ENCODE measurements at places on chromosomes 3 and 15.

GRCh38 chr3:54866251-54866650 is 61.6 kb downstream of the LRTM1 start:
- no peak for DNase-seq

- DNase-seq, result no peak
Measured at GRCh38 chr3:188734395-188734794, 437.4 kb upstream of the TPRG1 start.

DNA sequence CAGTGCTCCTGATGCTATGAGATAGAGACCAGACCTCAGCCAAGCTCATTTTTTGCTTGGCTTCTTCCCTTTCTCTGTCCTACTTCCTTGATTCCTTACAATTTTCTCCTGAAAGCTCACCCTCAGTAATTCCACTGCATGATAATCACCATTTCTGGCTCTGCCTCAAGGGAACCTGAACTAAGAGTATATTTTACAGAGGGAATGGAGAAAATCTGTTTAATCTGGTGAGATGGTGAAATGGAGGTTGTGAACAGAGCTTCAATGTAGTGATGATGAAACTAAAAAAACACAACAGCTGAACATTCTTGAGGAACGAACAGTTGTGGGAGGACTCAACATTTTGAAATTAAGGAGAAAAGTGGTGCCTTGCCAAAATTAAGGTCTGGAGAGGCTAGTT is 16.3 kb downstream of the HHLA2 start:
- no peak for DNase-seq

GRCh38 chr3:140568842-140569520 is 108.9 kb upstream of the TRIM42 start:
- DNase-seq, result no peak

DNA sequence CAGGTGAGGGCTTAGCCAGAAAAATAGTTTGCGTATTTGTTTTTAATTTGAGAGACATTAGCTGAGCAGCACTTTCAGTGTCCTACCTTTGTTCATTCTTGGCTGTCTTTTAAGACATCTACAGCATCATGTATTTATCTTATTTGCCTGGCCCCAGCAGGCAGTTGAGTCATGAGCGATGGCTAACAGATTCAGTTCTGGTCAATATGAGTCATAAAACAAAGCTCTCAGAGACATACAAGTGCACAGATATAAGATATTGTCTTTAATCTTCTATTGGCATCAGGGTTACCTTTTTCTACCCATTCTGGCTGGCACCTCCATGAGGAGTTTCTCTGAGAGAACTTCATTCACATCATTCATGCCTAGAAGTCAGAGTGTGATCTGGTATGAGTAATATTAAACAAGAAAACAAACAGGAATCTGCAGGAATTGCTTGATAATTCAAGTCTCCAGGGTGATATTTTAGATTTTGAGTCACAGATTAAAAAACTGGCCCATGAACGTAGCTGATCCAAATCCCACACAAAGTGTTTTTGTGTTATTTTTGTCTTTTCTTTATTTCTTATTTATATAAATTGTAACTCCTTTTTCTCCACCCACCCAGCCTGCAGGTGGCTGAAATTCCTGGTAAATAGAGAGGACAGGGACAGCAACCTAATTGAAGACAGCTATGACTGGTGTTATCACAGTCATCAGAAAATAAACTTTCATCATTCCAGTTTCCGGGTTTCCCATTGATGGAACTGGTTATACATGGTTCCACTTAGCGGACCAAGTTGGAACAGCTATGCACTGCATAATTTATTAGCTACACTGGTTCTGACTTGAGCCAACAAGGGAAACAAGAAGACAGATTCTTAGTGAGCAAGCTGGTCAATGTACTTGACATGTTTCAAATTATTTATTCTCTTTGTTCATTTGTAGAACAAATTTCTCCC is 47.3 kb downstream of the PLSCR2 start:
- DNase-seq, result no peak

DNA sequence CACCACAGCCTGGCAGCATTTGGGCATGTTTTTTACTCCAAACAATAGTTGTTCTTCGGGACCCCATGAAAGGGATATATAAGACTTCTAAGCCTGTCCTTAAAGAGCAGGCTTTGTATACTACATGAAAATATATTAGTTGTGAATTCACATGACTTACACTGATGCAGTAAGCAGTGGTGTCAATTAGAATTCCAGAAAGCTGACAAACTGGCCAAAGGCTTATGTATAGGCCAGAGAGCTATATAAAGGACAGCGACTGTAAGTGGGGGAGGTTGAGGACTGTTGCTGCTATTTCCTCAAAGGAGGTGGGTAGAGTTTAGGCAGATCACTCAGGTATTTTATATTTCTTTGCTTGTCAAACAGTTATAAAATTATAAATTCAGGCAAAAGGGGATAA is 24.8 kb downstream of the KPNA4 start:
- DNase-seq, result no peak

GRCh38 chr3:33883951-33884561 is 85.6 kb downstream of the PDCD6IP start:
- DNase-seq, result no peak

DNA sequence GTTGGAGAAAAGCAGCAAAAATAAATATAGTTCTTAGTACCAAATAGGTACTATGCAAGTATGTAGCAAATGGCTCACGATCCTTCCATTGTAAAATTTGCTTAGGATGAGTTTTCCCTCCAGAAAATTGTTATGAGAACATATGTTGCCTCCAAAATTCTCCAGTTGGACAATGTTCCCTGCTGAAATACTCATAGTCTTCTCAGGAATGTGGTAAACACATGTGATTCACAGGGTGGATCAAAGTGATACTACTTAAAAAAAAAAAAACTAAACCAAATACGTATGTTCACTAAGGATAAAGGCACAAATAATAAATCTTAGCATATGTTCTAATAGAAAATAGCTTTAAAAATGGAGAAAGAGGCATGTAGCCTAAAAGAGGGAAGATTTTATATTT is 84.3 kb upstream of the ZNF385D start:
- DNase-seq, result no peak

GRCh38 chr3:51498876-51499738 is 708 bp downstream of the DCAF1 start:
- peak; percentile 73 for DNase-seq

DNA sequence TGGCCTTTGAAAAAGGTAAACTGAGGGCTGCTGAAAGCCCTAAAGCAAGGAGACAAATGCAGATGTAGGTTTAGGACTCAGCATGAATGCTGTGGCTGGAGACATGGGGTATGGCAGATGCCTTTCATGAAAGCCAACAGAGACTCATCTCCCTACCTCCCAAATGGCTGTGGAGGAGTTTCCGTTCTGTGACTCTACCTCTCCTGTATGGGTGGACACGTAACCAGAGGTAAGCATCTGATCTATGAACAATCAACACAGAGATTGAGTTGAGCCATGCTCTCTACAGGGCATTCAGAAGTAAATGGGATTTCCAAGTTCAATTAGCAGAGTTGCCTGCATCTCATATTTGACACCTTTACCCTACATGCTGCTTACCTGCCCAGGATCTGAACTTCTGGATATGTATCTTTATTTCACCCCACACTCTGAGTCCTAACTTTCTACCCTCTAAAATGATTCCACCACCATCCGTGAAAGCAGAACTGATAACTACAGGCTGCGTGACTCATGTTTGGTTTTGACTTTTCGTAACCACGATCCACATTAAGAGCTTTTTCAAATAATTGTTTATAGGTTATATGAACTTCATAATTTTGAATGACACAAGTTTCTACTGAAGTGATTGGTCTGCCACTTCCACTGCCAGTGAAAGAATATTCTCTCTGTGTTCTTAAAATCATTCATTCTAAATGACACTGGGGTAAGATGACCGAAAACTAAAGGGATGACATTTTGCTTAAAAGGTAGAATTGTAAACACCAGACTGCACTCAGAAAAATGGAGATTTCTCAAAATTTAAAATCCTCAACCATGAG is 1058.7 kb downstream of the FHIT start:
- DNase-seq, result no peak

- no peak for DNase-seq
Measured at GRCh38 chr3:134287512-134287911, 36.9 kb upstream of the RYK start.

DNA sequence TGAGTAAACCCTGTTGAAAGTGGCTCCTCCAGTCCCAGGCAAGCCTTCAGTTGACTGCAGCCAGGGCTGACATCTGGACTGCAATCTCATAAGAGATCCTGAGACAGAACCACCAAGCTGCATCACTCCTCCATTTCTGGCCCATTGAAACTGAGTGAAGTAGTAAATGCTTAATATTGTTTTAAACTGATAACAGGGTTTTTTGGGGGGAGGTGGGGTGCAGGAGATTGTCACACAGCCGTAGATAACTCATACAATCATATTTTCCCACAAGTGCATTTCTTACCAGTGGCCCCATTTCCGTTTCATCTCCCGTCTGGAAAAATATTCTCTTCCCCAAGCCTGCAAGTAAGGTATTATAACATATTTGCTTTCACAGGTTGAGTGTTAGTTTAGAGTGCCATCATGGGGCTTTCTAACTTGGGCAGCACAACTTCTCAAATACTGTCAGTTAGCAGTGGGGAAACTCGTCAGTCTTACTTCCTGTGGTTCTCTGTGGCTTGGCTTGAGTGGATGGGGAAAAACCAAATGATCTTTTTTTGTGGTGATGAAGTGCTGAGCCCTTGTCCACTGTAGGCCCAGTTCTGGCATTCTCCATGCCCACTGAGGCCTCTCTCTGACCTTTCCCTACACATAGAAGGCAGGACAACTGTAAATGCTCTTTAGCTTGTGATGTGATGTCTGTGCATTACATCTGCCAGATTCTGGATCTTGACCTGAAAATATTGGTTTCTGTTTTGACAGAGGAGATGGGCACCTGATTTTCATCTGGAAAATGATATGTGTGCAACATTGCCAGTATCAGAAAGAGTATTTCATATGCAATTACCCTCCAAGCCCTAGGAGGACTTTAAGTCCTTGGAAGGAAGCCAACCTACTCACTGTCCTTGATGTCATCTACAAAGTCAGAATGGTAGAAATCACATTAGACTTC is 90.1 kb upstream of the BHLHE40 start:
- DNase-seq, result no peak

DNA sequence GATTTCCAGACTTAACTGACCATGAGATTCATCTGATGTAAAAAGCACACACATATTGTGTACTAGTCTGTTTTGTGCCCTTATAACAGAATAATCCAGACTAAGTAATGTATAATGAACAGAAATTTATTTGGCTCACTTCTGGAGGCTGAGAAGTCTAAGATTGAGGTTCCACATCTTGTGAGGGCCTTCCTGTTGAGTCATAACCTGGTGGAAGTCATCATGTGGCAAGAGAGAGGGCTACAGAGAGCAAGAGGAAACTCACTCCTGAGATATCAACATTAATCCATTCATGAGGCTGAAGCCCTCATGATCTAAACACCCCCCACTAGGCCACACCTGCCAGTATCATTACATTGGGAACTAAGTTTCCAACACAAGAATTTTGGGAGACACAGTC is 977.6 kb downstream of the MCTP2 start:
- DNase-seq, result no peak

DNA sequence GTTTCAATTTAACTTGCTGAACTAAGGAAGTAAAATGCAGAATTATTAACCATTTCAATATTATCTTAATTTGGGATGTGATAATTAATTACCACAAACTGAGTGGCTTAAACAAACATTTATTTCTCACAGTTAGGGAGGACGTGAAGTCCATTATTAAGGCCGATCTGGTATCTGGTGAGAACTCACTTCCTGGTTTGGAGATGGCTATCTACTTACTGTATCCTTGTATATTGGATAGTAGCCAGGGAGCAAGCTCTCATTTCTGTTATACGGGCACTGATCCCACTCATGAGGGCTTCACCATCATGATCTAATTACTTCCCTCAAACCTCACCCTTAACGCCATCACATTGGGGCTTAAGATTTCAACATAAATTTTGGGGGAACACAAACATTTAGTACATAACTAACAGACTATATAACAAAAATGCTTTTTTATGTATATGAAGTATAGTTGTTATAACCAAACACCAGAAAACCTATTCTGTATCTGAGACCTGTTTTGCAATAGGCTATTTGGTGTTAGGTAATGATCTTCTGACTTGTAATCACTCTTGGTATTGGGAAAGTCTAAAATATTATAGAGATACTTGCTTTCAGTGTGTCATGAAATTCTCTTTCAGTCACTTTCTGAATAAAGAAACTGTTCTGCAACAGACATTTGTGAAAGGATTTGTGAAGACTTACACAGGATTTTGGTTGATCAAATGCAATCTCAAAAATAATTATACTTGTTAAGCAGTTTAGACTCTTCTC is 4.7 kb upstream of the KPNA4 start:
- DNase-seq, result no peak

- no peak for DNase-seq
Measured at GRCh38 chr15:64180235-64180824, 17.5 kb upstream of the PPIB start.

- no peak for DNase-seq
Measured at GRCh38 chr3:155604126-155604525, 140.7 kb downstream of the PLCH1 start.

DNA sequence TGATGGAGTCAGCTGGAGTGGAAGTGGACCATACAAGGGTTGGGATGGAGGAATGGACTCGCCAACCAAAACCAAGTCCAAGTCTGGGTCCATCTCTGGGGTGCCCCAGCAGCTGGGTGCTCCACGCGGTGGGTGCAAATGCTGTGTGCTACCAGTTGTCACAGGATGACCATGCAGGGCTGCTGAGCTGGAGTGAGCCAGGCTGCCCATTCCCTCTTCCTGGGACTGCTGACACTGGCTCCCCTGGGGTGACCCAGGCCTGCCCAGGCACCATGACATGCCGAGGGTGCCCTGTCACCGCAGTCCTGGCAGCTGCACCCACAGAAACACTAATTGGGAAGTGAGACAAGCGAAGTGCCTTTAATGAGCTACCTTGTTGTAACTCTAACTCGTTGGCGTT is 140.2 kb downstream of the TPRA1 start:
- no peak for DNase-seq

GRCh38 chr3:48690846-48691458 is 5.2 kb upstream of the NCKIPSD start:
- no peak for DNase-seq

DNA sequence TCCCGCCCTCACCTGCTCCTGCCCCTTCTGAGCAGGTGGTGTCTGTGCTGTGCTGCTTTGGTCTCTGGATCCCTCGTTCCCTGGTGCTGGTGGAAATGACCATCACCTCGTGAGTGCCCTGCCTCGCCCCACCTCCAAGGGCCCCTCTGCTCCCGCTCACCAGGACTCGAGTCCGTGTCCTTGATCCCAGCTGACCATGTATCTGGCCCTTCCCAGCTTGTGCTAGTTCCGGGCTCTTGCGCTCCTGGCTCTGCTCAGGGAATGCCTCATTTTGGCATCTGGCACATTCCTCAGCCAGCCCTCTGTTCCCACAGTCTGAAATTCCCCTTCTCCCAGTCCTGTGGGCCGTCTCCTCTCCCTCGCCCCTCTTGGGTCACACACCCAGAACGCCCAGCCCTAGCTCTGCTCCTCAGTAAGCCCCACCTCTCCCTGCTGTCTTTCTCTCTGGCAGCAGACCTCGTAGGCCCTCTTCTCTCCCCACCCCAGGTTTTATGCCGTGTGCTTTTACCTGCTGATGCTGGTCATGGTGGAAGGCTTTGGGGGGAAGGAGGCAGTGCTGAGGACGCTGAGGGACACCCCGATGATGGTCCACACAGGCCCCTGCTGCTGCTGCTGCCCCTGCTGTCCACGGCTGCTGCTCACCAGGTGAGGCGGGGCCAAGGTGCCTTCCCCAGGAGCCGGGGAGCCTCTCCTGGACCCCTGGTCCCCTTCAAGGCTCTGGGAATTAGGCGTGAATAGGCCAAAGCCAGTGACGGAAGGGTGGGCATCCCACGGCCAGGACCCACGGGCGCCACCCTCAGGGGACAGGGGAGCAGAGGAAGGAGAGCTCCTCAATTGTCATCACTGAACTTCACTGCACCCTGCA is 11.5 kb downstream of the SLC51A start:
- no peak for DNase-seq

Data from activated CD8-positive, alpha-beta memory T cell treated with anti-CD3 and anti-CD28 coated beads for 4 hours (primary cell).